Hematopoietic multipotent progenitor cell treated with erythropoietin and hydrocortisone succinate and interleukin-3 and kit ligand, for 6 days (in vitro differentiated cells): ENCODE measurements at places on chromosomes 11 and 22.

GRCh38 chr11:118918686-118919280 lies 6.9 kb downstream of the BCL9L start:
- no peak for DNase-seq

DNA sequence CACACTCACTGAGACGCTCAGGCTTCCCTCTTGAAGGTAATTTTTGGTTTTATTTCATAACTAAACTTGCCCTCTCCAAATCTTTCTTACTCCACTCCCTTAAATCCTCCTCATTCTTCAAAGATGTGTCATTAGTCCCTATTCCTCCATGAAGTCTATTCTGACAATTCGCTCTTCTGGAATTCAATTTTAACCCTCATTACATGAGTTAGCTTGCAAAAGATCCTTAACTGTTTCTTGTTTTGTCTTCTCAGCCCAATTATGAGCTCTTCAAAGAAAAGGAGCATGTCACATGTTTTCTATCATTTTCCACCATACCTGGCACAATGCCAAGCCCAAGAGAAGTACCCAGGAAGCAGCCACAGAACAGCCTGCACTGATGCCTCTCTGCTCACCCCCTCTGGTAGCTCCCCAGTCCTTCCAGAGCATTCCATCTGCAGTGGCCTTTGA lies 13.0 kb downstream of the GALNT18 start:
- peak; percentile 24 for DNase-seq

- DNase-seq = no peak
These were observed 11.1 kb upstream of the CSF2RB start for GRCh38 chr22:36902143-36902926.

- no peak for DNase-seq
These were observed 71.0 kb downstream of the DKK3 start for GRCh38 chr11:11937433-11937832.

DNA sequence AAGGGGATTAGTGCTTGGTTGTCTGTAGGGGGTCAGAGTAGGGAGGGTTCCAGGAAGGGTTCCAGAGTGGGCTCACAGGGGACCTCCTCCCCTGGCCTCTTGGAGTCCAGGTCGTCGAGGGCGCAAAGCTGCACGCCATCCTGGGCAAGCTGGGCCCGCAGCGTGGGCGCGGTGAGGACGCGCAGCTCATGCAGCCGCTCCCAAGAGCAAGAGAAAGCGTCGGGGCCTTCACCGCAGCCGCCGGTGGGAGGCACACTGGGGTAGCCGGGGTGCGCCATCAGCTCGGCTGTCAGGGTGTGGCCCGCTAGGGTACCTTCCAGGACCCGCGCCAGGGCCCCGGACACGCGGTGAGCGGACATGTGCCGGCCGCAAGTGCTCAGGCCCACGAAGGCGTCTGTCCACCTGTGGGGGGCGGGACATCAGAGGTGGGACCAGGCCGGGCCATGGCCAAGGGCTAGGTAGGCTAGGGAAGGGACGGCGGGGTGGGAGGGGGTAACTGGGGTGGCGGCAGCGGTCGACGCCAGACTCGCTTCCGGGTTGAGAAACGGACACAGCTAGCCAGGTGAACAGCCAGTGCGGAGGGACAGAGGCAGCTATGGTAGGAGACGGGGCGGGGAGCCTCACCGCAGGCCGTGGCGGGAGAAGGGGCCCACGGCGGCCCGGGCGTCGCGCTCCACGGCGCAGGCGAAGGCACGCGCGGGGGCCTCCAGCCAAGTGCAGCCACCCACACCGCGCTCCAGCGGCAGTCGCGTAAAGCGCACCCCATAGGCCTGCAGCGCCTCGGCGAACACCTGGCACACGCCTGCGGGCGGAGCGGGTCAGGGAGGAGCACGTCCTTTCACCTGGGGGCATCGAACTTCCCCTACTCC lies 1.2 kb downstream of the YDJC start:
- no peak for DNase-seq

DNA sequence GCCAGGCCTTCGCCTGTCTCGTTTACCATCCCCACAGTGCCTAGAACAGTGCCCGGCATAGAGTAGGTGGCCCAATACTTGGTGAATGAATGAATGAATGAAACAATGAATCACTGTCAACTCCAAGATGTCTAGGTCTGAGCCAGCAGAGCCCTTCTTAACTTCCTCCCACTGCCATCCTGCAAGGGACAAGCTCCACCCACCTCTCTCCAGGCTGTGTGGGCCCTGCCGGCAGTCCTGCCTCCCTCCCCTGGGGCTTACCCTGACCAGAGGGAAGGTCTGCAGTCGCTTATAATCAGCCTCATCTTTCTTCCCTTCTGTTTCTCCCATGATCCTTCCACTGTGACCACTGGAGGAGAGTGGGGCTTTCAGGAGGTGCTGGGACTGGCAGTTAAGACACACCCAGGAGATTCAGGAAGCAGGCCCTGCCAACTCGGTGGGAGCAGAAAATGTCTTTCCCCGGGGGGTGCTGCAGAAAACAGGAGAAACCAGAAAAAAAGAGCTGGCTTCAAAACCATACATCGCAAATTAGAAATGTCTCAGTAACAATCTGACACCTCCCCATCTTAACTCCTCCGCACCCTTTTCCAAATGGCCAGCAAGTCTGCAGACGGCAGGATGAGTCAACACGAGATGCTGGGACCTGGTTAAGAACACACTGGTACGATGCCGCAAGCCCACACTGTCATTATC lies 11.4 kb downstream of the DNAL4 start:
- peak; percentile 57 for DNase-seq

DNA sequence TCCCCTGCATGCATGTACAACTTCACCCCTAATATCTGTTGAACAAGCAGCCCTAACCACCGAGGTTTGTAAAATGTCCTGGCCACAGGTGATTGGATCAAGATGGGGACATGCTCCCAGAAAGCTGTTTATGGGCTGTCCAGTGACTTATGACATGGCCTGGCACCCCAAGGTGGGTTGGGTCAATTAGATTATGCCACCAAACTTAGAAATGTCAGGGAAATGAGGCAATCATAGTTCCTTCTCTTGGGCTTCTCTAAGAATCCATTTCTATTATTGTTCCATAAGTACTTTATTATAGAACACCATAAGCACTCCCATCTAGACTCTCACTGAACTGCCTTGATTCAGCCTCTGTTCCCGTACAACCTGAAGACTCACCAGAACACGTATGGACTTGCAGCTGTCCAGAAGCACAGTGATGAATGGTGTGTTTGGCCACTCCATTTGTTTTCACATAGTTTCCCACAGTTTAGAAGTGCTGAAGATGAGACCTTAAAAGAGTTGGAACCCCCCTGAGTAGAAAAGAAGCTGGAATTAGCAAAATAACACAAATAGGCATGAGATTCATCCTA lies 45.5 kb upstream of the OLFML1 start:
- no peak for DNase-seq

GRCh38 chr22:44340271-44341239 lies 27.8 kb upstream of the SHISAL1 start:
- no peak for DNase-seq

DNA sequence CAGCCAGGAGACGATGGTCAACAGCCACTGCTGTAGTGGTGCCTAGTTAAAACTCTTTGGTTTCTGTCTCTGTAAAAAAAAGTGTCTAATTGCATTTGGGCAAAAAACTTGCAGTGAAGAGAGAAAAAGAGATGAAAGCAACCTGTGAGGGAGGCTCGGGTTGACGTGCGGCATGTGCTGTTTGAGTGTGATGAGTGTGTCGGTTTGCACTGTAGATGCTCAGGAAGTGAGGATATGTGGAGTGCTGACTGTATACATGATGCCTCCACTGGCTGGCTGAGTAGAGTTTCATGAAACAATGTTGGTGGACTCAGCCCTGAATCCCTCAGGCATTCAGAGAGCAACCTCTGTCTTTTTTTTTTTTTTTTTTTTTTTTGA lies 4.3 kb upstream of the DGCR6L start:
- DNase-seq = no peak

- DNase-seq = no peak
These were observed 33.2 kb upstream of the BRSK2 start for GRCh38 chr11:1356478-1356960.

DNA sequence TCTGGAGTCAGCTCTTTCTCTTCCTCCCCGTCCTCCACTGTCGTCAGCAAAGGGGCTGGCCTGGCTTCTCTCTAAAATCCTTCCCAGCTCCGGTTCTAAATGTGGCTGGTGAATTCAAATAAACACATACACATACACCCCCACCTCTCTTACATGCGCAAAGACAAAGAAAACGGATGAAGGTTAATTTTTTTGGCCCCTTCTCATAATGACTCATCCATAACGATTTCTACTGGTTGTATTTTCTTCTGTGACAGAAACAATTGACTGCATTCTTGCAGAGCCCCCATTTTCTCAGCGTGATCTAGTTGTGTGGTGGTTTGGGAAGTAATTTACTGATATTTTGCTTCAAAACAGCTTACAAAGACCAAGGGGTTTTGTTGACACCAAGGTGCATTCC lies 130.0 kb upstream of the NTM start:
- DNase-seq = no peak

DNA sequence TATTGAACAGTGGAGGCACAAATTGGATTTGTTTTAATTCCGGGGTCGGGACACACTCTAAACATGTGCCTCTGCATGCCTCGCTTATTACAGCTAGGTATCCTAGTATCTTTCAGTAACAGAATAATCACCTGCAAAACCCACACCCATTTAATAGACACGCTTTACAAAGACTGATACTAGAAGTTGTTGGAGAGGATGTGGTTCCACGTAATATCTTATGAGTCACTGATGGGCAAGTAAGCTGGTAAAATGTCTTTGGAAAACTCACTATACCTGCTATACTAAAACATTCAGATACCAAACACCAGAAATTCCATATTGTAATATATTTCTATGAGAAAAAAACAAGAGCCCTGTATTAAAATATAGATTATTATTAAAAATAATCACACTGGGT lies 84.0 kb downstream of the GGTLC2 start:
- no peak for DNase-seq
